ENCODE measurements at places on chromosomes 6 and 20. TPM values are rescaled to one million over a fixed set of nuclear protein-coding genes. Genes with fewer than 3 reads are reported as not detected.

Gene NR2E1
- total RNA-seq: not detected

Gene RFX6
- not detected for total RNA-seq

Gene CENPW
- total RNA-seq: 33.7 TPM

Gene MAPK13
- 1.9 TPM for total RNA-seq

Gene ANGPT4
- total RNA-seq: not detected

Gene CENPB
- total RNA-seq: 76.9 TPM

Gene FABP7
- not detected for total RNA-seq

Gene COL9A3
- 0.29 TPM for total RNA-seq

Gene FRK
- 0.07 TPM for total RNA-seq

Gene VSX1
- not detected for total RNA-seq

Gene LY86
- not detected for total RNA-seq

Gene ZC3H12D
- total RNA-seq: not detected

Gene HLA-DQB2
- 0.07 TPM for total RNA-seq

Gene PCMTD2
- total RNA-seq: 41.9 TPM

Gene KIF25
- not detected for total RNA-seq

Gene CYP39A1
- total RNA-seq: 0.22 TPM

Gene HCK
- total RNA-seq: not detected

Gene MRPL14
- 45.2 TPM for total RNA-seq

Gene NOX3
- not detected for total RNA-seq

Gene CRISP3
- not detected for total RNA-seq

Gene MYH7B
- total RNA-seq: not detected

Gene POM121L2
- not detected for total RNA-seq

Gene FBXO5
- 33.6 TPM for total RNA-seq

Gene TBX18
- 41.4 TPM for total RNA-seq

Gene MEP1A
- total RNA-seq: not detected

Gene KHDC1L
- not detected for total RNA-seq

Gene MANEA
- 35.2 TPM for total RNA-seq

Gene HRH3
- total RNA-seq: not detected

Gene GJA10
- total RNA-seq: not detected
